OCI-M1 (cell line): ENCODE measurements at places on chromosomes 11 and 22.

- no peak for DNase-seq
Observed at GRCh38 chr11:21260101-21260500, 590.7 kb downstream of the NELL1 start.

- DNase-seq: no peak
Observed at GRCh38 chr11:35486446-35486845, 39.0 kb downstream of the PAMR1 start.

DNA sequence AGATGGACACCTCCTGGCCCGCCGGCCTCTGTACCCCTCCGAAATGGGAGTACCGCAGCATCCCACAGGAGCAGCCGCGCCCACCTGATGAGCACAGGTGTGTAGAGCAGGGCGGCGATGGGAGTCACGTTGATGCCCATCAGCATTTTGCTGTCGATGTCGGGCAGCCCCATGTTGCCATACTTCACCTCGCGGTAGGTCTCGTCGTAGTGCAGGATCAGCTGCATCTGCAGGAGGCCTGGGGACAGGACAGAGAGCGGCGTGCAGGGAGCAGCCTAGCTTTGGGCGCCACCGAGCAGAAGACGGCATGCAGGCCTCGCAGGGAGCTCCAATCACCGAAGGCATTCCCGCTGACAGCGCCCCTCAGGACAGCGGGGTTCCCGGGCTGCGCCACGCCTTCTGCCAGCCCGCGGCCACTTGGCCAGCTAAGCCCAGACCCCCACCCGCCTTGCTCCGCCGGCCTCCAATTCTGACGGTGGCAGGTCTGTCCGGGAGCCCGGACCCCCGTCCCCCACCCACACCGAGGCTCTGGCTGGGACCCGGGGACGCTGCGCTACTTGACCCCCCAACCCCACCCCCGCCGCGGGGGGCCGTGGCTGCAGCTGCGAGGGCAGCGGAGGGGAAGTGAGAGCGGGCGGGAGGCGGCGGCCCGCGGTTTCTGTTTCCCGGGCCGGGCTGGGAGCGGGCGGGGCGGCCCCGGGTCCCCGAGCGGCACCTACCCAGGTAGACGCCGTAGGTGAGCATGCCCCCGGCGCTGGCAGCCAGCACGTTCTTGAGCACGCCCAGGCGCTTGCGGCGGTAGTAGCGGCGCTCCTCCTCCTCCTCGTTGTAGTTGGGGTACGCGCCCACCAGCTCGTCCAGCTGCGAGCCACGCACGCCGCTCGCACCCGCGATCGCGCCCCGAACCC, 705 bp downstream of the UNC93B1 start:
- DNase-seq: no peak

GRCh38 chr11:123586568-123586967, 67.9 kb downstream of the SCN3B start:
- no peak for DNase-seq

DNA sequence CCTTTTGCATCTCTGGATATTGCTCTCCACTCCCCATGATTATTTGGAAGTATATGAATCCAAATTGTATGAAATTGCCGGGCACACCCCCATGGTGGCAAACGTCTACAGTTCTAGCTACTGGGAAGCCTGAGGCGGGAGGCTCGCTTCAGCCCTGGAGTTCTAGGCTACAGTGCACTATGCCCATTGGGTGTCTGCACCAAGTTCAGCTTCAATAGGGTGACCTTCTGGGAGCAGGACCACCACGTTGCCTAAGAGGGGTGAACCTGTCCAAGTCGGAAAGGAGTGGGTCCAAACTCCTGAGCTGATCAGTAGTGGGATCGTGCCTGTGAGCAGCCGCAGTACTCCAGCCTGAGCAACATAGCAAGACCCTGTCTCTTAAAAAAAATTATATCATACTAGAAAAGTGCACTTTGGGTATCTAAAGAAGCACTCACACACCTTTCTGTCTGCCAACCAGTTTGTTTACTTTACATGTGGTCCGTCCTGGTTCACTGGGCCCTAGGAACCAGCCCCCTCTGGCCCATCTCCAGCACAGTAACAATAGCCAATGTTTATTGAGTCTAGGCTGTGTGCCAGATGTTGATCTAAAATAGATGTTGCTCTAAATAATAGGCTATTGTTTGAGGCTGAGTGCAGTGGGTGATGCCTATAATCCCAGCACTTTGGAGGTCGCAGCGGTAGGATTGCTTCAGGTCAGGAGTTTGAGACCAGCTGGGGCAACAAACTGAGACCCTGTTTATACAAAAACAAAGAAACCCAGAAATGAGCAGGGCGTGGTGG, 16.4 kb upstream of the KAT5 start:
- DNase-seq: no peak

DNA sequence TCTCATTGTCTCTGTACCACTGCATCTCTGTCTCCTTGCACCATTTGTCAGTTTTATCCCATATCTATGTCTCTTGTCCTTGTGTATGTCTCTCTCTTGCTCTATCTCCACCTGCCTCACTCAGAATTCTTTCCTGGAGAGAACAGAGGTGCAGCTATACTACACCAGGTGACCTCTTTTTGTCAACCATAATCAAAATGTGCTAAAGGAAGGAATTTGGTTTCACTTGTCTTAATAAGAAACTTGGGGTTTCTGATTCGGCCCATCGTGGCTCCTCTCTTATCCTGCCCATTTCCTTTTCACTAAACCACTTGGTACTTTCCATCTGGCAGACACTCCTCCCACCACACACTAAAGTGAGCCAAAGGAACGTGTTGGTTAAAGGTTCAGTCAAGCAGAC, 2.0 kb upstream of the C11orf42 start:
- no peak for DNase-seq

DNA sequence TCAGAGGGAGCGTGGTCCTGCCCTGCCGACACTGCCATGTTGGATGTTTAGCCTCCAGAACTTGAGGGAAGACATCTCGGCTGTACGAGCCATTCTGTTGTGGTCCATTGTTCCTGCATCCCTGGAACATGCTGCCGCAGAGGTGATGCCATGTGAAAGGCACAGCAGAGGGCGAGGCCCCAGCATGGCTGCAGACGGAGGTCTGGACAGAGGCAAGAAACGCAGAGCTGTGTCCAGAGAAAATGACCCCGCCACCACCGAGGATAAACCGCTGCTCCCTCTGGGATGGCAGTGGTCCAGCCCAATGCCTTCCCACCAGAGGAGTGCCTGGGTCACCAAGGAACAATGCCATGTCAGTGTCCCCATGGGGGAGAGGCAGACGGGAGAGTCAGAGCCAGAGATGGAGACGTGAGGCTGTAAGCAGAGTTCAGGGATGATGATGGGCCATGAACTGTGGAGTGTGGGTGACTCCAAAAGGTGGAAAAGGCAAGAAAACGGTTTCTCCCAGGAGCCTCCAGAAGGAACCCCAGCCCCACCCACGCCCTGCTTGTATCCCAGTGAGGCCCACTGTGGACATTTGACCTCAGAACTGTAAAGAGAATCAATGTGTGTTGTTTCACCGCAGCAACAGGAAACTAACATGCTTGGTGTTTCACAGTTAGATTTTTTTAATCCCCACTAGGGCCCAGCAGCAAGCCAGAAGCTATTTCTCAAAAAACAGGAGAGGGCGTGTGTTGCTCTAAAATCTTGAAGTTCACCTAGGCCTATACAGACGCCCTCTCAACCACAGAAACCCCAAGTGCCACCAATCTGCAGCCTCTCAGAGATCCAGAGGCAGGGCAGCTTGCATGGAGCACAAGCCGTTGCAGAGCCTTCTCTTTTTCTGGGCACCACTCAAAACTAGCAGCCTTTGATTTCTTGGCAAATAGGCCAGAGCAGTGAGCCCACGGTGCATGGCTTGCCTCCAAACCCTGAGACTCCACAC, 1422.9 kb downstream of the TBC1D22A start:
- DNase-seq: no peak

DNA sequence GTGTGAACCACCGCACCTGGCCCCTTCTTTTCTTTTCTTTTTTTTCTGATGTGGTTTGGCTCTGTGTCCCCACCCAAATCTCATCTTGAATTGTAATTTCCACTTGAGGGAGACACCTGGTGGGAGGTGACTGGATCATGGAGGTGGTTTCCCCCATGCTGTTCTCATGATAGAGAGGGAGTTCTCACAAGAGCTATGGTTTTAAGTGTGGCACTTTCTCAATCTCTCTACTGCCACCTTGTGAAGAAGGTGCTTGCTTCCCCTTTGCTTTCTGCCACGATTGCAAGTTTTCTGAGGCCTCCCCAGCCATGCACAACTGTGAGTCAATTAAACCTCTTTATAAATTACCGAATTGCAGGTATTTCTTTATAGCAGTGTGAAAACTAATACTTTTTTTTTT, 4.9 kb upstream of the TCN2 start:
- DNase-seq: peak; percentile 66

GRCh38 chr11:44316659-44317240, 6.8 kb upstream of the ALX4 start:
- no peak for DNase-seq

- DNase-seq: no peak
Observed at GRCh38 chr11:123681030-123681429, 26.6 kb upstream of the SCN3B start.

DNA sequence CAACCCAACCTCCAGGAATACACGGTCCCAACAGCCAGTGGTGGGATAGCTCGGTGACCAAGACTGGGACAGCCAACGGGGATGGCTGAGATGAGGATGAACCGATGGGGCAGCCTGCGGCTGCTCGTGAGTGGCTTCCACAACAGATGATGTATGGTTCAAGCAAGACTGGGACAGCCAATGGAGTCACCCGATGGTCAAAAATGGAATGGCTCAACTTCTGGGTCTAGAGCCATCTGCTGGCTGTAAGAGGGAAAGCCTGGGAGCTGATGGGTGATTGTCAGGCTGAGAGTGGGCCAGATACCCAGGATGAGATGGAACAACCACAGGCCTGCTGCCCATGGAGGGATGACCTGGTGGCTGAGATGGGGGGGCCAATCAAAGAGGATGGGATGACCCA, 35.5 kb downstream of the SYT7 start:
- peak; percentile 11 for DNase-seq

GRCh38 chr11:45554230-45554967, 111.0 kb downstream of the CHST1 start:
- no peak for DNase-seq

- DNase-seq: no peak
Observed at GRCh38 chr22:49211176-49211575, 616.5 kb downstream of the BRD1 start.

GRCh38 chr22:44782363-44782963, 30.1 kb downstream of the ARHGAP8 start:
- no peak for DNase-seq

- DNase-seq: no peak
Observed at GRCh38 chr11:82883853-82884252, 16.4 kb downstream of the PRCP start.
